COR-L47 (cell line): ENCODE measurements at places on chromosomes 6 and 20.
A peak's percentile ranks its signal among the peaks of the same experiment; 100 is the strongest.

DNA sequence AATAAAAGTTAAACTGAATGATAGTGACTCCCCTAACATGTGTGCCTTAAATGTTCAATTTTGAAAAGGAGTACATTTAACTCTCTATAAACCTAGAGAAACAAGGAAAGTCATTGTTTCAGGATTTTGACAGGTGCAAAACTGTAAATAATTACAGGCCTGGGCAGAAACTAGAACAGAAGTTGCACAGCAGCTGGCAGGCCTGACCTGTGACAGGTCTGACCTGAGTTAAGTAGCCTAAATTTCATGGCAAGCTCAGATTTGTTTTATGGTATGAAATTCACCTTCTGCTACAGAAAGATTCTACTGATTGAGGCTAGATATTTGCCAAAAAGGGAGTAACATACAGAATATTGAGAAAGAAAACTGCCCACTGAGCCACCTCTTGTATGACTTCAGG lies 166.1 kb downstream of the CDKAL1 start:
- peak; percentile 47 for DNase-seq

DNA sequence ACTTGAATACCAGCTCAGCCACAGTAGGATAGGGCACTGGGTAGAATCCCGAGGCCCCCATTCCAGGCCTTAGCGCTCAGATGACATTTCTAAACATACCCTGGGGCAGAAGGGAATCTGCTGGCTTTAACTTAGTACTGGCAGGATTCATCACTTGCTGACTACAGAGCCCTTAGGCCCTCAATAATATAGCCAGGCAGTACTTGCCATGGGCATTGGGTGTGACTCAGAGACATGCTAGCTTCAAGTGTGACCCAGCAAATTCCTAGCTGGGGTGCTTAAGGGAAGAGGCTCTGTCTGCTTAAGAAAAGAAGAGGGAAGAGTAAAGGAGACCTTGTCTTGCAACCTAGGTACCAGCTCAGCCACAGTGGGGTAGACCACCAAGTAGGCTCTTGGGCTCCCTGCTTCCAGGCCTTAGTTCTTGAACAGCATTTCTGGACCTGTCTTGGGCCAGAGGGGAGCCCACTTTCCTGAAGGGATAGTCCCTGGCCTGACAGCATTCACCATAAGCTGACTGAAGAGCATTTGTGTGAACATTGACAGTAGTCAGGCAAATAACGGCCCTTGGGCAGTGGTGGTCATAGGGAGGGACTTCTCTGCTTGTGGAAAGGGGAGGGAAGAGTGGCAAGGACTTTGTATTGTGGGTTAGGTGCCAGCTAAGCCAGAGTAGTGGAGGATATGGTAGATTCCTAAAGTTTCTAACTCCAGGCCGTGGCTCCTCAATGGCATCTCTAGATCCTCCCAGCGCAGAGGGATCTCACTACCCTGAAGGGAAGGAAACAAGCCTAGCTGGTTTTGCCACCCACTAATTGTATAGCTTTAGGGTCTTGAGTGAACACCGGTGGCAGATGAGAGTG lies 48.5 kb upstream of the HACE1 start:
- DNase-seq: no peak

DNA sequence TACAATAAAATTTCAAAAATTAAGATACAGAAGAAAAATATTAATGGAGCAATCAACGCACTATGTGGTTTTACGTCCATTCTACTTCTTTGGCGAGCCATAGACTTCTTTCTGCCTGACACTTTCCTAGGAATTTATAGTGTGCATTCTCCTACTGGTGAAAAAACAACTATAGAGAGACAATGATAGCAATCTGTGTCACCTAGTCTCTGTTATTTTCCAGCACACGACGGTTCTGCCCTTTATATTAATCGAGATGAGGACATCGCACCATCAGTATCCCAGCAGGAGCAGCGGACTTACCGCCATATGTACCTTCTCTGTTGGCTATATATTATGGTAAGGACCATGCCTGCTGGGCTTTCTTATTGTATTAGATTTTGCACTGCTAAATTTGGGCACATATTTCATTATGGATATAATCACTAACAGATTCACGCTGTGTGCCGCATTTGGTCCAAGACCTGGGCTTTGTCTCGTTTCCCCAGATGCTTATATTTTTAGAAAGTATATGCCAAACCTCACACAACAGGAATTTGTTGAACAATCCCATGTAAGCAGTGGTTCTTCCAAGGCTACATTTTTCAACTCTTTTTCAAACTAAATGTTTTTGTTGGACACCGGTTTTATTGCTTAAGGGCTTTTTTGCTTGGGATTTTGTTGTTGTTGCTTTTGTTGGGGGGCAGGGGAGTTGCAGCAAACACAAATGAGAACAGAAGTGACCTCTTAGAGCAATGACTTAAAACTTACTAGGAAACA lies 166.4 kb downstream of the ADAT2 start:
- no peak for DNase-seq

DNA sequence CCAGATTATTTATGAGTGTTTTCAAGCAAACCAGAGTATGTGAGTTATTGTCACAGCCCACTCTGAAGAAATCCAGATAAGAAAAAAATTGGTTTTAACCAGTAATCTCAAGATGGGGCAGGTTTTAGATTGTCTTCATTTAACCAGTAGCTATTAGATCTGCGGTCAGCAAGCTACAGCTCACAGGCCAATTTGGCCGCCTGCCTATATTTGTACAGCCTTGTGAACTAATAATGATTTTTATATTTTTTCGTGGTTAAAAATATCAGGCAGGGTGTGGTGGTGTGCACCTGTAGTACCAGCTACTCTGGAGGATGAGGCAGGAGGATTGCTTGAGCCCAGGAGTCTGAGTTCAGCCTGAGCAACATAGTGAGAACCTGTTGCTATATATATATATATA lies 5.0 kb downstream of the FAM209B start:
- DNase-seq: no peak

DNA sequence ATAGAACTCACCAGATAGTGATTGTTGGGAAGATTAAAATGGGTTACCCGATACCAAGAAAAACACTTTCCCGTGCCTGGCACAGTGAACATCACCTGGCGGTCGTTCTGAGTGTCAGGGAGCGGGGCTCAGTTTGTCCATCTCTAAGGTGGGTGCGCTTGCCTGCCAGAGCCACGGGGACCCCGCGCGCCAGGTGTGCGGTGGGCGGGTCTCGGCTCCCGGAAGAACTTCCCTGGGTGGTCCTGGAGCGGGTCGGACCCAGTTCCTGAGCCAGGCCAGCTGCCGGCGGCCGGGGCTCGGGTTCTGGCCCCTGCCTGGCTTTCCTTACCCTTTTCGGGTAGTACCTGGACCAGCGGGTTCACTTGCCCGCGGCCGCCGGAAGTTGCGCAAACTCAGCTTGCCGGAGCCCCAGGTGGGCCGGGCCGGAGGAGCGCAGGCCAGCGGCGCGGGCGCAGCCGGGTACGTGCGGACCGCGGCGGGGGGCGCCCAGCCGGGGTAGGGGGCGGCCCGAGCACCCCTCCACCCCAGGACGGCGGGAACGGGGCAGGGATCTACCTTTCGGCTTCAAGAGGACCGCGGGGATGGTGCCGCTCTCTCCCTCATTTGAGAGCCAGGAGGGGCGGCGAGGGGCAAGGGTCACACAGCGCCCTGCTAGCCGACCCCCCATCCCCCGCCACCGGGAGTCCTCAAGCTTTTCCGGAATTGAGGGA lies 7.5 kb downstream of the FAM110A start:
- no peak for DNase-seq

GRCh38 chr6:100810015-100810414 lies 71.1 kb downstream of the ASCC3 start:
- no peak for DNase-seq

GRCh38 chr20:44683263-44684046 lies 31.7 kb upstream of the CCN5 start:
- peak; percentile 40 for DNase-seq

- no peak for DNase-seq
Observed at GRCh38 chr6:143993965-143994646, 14.0 kb downstream of the PLAGL1 start.

GRCh38 chr6:131356161-131356560 lies 216.9 kb upstream of the ARG1 start:
- no peak for DNase-seq

- no peak for DNase-seq
Observed at GRCh38 chr6:48067148-48067712, 43.8 kb downstream of the PTCHD4 start.

DNA sequence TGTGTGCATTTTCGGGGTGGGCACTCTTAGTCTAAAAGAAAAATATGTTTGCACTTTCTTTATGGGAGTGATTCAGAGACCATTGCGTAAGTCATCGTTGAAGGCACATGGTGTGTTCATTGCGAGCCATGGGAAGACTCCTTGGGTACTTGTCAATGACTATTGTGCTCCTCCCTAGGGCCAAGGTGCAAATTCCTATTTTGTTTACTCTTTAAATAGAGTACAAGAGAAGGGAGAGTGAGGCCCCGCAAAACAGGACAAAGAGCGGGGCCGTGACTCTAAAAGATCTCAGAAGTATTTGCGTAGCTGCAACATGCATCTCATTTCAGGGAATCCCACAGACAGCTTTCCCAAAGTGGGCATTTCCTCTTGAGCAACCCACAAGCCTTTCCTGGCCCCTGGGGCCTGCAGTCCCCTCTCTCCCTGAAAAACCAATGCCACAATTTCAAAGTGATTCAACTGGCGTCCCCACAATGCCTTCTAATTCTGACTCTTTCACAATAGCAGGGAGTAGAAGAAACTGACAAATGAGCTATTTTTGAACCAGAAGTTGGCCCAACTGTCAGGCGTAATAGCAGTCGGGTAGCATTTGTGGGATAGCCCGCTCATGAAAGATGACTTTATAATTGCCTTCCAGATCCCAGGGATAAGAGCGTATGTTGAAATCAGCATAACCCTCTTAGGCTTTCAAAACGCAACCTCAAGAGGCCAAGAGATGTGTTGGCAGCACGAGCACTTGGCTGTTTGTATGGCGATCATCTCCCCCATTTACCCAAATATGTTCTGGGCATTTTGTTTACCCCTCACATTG lies 277.9 kb upstream of the BMP2 start:
- DNase-seq: no peak

DNA sequence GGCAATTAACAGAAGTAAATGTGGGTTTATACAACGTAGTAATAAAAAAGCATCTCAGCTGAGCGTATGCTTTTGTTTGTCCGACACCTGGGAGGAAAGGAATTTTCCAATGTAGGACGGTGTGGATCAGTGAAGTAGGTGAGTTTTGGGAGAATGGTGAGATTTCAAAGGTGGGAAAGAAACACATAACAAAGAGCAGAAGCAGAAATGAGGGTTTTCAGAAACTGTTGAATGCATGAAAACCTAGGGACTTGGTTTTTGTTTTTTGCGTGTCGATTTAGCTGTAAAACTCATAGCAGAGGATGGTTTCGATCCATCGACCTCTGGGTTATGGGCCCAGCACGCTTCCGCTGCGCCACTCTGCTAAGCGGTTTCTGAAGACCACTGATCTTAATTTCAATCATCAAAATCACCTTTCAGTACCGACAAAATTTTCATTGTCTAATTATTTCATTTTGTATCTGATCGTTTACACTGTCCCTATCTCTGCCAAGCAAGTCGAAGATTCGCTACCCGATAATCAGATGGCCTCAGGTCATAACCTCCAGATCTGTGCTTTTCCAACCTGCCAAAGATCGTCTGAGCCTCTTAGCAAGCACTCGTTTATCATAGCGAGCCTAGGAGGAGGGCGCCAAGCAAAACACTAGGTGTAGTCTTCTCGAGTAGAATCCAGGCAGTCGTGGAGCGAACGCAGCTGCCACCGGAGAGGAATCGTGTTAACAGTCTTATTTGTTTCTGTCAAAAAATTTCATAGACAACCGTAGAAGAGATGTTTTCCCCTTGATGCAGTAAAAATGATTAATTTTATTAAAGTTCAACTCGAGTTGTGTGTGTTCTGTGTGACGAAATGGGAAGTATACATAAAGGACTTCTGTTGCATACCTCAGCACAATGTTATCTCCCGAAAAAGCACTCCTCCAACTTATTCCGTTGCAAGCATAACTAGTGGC lies 20.9 kb upstream of the POM121L2 start:
- peak; percentile 17 for DNase-seq

- no peak for DNase-seq
Observed at GRCh38 chr6:82185948-82186535, 61.5 kb downstream of the IBTK start.

- DNase-seq: no peak
Observed at GRCh38 chr6:41967312-41968287, 26.0 kb upstream of the CCND3 start.

GRCh38 chr20:13294522-13294921 lies 73.4 kb downstream of the ISM1 start:
- DNase-seq: no peak

- DNase-seq: no peak
Observed at GRCh38 chr20:46013322-46013828, 4.7 kb downstream of the MMP9 start.

DNA sequence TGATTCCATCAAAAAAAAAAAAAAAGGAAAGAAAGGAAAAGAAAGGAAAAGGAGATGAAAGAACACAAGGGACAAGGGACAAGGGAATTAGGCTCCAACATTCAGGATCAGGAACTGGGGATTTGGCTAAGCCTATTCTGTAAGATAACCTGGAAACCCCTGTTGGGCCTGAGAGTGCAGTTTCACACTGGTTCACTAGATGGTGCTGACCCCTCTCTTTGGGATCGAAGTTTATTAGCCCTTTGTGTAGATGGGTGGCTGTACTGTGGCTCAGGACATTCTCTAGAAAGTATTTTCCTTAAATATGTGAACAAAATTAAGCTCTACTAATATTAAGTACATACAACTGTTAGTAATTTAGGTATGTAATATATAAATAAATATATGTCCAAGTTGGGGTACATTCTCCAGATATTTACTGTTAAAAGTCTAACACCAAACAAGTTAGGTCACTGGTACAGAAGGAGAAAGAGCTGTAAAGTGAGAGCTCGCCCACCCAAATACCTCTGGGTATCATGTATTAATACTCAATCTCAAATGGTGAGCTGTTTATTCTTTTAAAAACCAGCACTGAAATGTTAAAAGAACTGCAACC lies 6.3 kb downstream of the OR2A4 start:
- DNase-seq: peak; percentile 12

DNA sequence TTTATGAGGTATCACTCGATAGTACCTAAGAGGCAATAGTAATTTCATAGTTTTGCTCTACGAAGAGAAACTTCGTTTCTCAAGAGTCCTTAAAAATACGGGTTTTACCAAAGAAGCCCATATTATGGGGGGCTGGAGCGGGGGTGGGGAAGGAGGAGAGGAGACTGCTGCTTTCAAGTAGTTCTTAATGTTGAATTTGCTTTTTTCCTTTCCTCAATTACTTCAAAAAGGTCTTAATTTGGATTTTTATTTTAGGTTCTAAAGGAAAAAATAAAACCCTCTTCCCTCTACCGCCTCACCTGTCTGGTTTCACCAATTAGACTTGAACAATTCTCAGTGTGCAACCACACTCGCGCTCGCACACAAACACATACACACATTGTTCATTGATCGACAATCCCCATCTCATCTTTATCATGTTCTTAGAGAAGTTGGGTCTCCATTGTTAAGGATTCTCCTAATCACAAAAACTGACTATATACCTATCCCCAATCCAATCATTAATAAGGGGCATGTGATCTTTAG lies 97.2 kb downstream of the HFE start:
- no peak for DNase-seq
